Left ventricle myocardium inferior (tissue), 1 donor: ENCODE measurements at places on chromosomes 12 and 14. TPM values are rescaled to one million over a fixed set of nuclear protein-coding genes. Genes with fewer than 3 reads are reported as not detected.
A peak's percentile ranks its signal among the peaks of the same experiment; 100 is the strongest.

Gene KRT74
- total RNA-seq, result 0.14 TPM

DNA sequence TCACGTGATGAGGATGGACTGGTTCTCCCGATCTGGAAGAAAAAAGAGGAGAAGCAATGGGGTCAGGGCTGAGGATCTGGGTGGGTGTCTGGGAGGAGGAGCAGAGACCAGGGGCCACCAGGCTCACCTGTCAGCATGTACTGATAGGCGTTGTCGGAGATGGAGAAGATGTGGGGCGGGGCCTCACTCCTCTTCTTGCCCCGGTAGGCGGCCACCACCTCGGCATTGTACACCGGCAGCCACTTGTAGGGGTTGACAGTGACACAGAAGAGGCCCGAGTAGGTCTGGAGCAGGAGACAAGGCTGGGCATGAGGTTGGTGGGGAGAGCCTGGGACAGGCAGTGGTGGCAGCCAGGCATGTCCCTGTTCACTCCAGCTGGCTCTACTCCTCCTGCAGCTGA, 3.0 kb downstream of the MYH6 start:
- DNase-seq, result peak; percentile 21

- no peak for DNase-seq
These were observed 12.2 kb downstream of the TEP1 start for GRCh38 chr14:20400965-20401593.

Gene DUSP6
- total RNA-seq, result 16.1 TPM

Gene PROX2
- total RNA-seq, result not detected

DNA sequence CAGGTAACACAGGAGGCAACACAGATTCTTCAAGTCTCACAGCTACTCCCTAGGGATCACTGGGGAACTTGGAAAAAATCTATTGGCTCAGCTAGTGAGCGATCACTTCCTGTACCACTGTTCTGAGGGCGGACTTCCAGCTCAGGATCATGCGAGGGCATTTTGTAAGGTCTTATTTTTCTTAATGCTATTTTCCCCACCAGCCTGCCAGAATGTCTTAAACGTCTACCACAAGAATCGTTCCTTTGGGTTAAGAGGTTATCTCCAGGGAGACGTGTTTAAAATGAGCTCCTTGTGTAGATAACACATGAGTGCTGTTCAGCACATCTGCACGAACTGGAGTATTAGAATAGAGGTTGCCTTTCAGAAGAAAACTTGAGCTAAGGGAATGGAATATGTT, 162.6 kb downstream of the ETNK1 start:
- no peak for DNase-seq

Gene CCDC177
- not detected for total RNA-seq

- no peak for DNase-seq
These were observed 57.5 kb downstream of the ANAPC7 start for GRCh38 chr12:110345963-110346362.

Gene PRKAB1
- 9.2 TPM for total RNA-seq

Gene SERPINA10
- not detected for total RNA-seq

DNA sequence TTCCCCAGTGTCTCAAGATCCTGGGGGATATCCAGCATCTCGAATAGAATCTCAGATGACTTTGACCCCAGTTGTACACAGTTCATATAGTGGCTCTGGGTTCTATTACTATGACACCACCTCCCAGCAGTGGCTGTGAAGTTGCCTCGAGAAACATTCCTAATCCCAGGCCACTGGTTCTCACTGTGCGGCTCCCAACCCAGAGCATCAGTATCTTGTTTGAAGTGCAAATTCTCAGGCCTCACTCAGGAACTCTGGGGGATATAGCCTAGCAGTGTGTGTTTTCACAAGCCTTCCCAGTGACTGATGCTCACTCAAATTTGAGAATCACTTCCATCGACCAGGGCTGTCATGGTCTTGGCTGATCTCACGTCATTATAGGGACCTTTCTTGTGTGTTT, 69.3 kb upstream of the IGF1 start:
- no peak for DNase-seq

DNA sequence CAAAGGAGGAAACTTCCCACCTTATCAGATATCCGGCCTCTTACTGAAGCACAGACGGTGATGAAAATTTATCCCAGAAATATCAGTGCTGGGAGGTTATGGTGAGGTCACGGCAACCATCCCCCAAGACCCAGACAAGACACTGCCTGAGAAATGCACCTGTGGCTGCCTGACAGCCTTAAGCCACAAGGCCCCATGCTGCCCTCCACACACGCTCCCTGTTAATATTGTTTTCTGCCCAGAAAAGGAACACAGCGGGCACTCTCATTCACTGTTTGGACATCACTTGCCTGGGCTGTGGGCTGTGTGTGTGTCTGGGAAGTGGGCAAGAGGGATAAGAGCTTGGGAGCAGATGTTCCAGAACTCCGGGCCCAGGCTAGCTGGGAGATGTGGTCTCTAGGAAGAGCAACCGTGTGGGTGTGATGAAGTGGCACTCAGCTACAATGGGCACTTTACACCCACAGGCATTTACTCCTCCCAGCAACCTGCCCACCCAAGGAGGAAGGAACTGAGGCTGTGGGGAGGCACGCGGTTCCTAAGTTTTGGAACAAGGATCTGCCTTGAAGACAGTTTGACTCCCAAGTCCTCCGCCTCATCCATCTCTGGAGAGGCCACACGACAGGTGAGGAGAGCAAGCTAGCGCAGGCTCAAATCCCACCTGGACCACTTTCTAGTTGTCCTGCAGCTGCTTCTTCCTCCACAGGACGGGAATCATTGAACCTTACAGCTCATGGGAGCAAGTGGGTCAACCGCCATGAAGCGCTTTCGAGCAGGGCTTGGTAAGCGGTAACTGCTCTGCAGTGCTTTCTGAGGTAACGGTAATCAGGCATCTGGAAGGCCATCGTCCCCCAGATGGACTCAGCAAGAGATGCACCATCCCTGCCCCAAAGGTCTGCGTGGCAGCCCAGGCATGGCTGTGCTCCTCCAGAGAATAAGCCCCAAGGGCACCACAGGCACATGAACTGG, 91.4 kb downstream of the CHGA start:
- DNase-seq, result no peak

DNA sequence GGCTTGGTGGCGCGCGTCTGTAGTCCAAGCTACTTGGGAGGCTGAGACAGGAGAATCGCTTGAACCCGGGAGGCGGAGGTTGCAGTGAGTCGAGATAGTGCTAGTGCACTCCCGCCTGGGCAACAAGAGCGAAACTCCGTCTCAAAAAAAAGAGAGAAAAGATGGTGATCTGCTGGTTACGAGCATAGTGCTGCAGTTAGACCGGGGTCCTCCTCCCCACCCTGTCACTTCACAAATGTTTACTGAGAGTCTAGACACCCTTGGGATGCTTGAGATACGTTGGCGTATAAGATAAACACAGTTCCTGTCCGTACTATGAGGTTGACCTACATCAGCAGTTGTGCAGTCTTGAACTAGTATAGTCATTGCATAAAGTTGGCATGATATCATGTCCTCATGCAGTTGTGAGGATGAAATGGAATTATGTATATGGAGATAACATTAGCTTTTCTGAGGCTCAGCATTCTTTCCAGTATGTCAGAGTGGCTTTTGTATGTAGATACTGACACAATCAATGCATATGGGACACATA, 787 bp downstream of the ACAD10 start:
- DNase-seq, result no peak

GRCh38 chr14:89013698-89014568, 189.5 kb downstream of the TTC8 start:
- DNase-seq, result no peak

DNA sequence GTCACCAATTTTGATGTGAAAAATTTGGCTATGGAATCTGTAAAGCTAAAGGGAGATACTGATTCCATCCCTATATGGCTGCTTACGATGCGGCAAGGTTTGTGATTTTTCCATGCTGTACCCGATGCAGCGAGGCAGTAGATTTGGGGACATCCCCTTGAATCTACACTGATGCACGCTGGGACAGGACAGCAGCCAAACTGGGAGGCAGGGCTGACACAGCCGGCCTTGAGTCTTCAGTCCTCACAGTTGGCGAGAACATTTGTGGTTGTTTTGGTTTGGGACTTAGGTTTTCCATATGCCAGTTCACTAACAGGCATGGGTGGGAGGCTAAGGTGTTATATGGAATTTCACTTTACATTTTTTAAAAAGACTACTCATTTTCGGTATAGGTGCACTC, 3.8 kb downstream of the GALNT16 start:
- peak; percentile 46 for DNase-seq

DNA sequence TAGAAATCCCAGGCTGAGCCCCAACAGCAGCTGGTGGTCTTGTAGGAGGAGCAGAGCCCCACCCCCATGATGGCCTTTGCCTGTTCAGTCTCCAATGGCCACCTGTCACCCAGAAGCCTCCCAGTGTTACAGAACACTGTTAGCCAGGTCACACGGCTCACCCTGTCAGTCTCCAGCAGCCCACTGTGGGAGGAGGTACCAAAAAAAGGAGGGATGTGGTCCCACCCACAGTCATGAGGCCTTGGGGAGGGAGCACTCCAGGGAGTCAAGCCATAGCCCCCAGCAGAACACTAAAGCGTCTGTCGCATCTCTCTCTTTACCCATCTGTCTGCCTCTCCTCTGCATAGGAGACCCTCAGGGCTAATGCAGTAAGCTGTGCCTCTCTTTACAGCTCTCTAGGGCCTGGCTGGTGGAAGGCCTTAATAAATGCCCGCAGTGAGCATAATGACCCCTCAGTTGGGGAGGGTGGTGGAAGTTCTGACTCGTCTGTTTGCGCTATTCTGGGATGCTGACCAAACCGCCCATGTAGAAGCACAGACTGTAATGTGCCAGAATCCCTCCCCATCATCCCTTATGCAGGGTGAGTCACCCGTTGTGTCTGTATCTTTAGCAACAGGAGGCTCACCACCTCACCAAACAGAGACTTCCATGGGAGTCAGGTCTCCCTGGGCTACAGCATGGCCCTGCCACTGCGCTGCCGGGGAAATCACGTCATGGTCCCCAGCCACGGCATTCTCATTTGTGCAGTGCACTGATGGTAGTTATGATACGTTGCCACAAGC, 14.6 kb downstream of the C14orf132 start:
- no peak for DNase-seq

GRCh38 chr12:52659395-52659794, 7.4 kb upstream of the KRT2 start:
- DNase-seq, result no peak

Gene VIPAS39
- total RNA-seq, result 14.9 TPM

DNA sequence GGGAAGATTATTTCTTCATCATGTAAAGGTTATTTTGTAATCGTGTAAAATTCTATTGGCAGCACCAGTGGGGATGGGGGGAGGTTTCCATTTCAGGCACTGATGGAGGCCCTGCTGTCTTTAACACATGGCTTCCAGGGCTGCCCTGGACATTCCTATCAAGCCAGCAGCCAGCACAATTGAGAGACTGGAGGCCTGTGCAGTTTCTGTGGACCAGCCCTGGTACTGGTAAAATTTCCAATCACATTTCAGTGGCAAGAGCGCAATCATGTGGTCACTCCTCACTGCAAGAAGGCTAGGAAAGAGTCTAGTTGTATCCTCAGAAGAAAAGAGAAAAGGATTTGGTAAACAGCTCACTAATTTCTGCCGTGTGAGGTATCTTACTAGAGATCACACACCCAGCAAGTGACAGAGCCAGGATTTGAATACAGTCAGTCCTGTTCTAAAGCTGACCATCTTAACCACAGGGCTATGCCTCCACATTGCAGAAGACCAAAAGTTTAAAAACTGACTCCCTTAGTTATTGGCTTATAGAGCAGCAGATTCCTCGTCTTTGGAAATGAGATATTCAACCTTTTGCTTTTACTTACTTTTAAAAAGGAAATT, 179.4 kb upstream of the ARHGAP5 start:
- no peak for DNase-seq

- DNase-seq, result no peak
These were observed 72.9 kb upstream of the FRMD6 start for GRCh38 chr14:51578853-51579252.

- peak; percentile 38 for DNase-seq
These were observed 1.6 kb downstream of the ADGRD1 start for GRCh38 chr12:130955238-130955816.

DNA sequence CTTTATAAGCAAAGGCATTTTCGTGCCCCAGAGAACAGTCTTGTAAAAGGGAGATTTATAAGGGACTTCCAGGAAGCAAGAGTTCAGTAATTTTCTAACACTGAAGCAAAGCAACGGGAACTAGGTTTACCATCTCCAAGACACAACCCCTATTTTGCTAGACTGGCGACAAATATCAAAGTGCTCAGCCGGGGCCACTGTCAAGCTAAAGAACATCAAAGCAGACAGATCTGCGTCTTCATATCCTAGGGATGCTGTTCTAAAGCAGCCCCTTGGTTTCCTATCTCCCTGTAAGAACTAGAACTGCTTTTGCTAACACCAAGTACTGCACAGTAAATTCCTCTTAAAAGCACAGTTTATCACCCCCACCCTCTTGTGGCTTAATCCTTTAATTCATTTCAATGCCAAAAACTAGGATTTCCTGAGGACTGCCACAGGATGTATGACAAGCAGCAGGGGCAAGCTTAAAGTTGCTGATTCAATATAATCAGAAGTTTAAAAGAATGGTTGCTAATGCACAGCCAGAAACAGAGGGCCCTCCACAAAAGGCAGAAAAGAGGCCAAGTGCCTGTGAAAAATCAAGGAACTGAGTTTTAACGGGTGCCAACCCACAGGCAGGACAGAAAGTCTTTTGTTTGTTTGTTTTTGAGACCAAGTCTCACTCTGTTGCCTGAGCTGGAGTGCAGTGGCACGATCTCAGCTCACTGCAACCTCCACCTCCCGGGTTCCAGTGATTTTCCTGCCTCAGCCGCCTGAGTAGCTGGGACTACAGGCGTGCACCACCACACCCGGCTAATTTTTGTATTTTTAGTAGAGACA, 44.0 kb upstream of the ISM2 start:
- DNase-seq, result no peak

DNA sequence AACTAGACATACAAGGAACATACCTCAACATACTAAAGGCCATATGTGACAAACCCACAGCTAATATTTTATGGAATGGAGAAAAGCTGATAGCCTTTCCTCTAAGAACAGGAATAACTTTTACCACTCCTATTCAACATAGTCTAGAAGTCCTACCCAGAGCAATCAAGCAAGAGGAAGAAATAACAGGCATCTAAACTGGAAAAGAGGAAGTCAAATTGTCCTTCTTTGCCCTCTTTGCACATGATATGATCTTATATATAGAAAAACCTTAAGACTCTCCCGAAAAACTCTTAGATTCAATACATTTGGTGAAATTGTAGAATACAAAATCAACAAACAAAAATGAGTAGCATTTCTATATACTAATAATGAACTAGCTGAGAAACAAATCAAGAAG, 110.0 kb downstream of the ATP23 start:
- no peak for DNase-seq

Gene FAM90A1
- 0.30 TPM for total RNA-seq

DNA sequence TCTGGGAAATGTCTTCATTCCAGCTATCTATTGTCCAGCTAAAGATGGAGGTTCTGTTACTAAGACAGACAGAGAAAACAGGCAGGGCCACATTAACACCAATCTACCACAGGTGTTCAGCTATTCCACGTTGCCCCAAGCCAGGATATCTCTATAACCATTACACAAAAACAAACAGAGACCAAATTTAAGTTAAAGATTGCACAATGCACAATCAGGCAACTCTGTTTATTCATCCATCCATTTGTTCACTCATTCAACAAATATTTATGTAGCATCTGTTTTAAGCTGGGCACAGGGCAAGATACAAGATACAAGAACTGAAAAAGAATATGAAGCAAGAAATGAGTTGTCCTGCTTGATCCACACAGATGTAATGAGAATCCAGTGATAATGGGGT, 629.0 kb downstream of the MED13L start:
- DNase-seq, result no peak
